ENCODE measurements at places on chromosomes 16 and 17.

DNA sequence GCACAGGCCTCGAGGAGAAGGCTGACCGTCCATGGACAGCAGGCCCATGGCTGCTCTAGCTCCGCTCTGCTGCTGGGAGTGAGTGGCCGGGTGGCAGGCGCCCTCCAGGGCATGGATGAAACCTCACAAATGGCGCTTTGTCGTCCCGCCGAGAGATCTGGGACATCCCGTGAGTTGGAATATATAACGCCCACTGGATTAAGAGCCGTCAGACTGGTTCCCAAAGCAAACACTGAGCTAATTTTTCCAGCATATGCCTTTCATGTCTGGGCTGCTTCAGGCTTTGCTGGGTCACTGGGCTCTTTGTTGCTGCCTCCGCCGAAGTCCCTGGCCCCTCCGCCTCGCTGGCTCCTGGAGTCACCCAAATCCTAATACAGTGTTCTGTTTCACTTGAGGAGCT lies 266.3 kb downstream of the FOXL1 start:
- DNase-seq: no peak

GRCh38 chr16:51048544-51048943 lies 102.5 kb downstream of the SALL1 start:
- no peak for DNase-seq

DNA sequence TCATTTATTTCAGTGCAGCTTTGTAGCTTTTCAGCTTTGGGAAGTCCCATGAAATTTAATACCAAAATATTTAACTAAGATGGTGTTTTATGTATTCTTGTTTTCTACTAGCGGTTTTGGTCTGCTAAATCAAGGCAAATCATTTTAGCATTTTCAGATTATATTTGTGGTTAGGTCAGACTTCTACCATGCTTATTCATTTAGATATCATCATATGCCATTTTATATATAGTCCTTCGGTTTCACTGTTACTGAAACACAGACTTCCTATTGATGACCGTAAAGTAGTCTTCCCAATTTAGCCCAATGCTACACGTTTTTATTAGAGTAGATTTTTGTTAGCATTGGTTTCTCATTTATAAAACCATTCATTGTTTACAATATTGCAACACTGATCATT lies 5.5 kb downstream of the DYNLRB2 start:
- no peak for DNase-seq

- no peak for DNase-seq
These were observed 5.7 kb upstream of the NME1 start for GRCh38 chr17:51147650-51148049.

DNA sequence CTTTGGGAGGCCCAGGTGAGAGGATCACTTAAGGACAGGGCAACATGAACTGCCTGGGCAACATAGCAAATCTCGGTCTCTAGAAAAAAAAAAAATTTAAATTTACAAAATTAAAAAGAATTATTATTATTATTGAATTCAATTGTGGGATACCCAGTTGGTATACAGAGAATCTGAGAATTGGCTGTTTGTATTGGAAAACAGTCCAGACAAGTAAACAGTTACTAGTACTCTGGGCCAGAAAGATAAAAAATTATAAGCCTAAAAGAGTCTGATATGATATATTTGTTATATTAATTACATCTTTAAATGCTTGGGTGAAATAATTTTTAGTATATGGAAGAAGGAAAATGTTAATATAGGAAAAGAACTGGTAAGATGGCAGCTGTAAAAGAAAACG lies 15.0 kb downstream of the CCDC47 start:
- DNase-seq: no peak

DNA sequence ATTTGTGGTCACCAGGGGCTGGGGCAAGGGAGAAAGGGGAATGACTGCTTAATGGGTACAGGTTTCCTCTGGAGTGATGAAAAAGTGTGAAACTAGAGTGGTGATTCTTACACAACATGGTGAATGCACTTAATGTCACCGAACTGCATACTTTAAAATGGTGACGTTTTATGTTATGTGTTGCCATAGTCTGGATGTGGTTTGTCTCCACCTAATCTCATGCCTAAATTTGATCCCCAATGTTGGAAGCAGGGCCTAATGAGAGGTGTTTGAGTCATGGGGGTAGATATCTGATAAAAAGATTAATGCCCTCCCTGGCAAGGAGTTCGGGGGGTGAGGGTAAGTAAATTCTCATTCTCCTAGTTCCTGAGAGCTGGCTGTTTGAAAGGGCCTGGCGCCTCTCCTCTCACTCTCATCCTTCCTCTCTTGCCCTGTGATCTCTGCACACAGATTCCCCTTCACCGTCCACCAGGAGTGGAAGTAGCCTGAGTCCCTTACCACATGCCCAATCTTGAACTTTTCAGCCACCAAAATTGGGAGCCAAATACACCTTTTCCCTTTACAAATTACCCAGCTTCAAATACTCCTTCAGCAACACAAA lies 15.3 kb downstream of the XPO6 start:
- DNase-seq: no peak

DNA sequence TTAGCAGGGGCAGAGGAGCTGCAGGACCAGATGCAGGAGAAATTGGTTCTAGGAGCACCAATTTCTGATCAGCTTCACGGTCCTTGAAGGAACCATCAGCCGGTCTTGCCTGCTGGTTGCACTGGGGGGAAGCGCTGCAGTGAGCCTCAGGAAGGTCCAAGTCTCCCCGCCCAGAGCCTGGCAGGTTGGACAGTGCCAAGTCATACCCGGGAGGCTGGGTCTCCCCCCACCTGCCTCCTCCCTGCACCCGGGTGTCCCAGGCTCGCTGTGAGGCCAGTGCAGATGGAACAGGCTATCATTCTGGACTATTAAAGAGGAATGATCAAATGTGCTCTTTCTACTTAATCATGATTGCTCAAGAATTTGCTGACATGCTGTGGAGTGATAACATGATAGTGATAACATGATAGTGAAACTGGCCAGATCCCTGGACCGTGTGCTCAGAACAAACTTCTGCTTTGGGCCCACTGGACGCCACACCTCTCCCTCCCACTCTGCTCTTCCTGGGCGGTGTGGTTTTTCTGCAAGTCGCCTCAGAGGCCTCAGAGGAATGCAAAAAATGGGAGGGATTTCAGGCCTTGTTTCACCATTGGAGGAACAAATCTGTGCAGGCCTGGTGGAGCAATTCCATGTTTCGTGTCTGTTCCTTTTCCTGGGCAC lies 236.0 kb downstream of the IRF8 start:
- no peak for DNase-seq

- no peak for DNase-seq
These were observed 65.1 kb upstream of the HAS3 start for GRCh38 chr16:69040144-69040909.

DNA sequence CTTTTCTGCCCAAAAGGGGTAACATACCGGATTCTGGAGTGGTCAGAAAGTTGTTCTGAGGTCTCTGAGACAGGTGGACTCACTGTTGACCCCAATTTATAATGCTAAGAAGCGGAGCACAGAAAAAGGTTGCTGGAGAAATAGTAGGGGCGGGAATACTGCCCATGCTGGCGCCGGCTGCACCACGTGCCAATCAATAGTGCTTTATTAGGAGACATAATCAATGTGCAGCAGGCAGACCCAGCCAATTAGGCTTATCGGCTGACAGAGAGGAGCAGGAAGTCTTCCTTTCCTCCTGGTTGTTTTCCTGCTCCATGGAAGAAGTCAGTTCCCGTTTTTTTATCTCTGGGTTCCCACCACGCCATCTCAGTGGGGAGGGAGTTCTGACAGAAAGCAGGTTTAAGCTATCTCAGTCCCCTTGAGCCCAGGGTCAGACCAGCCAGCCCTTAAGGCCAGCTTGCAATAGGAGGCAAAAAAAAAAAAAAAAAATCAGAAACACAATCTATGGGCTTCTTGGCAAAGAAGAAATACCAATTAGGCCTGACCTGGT lies 68.2 kb upstream of the IRX6 start:
- no peak for DNase-seq

DNA sequence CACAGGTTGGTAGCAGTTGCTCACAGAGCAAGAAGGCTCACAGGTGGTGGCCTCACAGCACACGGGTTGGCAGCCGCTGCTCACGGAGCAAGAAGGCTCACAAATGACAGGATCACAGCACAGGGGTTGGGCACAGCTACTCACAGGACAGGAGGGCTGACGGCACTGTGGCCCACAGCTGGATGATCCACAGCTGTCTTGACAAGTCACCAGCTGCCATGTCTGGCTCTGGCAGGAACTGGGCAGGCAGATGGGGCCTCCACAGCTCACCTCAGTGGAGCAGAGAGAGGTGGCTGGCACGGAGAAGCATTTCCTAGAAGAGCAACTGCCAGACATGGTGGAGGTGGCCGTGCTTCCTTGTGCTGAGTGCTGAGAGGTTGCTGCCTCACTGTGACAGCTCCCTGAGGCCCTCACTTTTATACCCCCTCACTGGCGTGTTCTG lies at the start of gene KRTAP16-1:
KRTAP16-1 (minus strand) TSS at position 392 of the 442 bp plus-strand sequence; CDS start at position 336, 56 bp downstream.
- DNase-seq: no peak

- DNase-seq: no peak
These were observed 5.1 kb downstream of the PNPO start for GRCh38 chr17:47946516-47946915.

GRCh38 chr16:56360117-56361008 lies 65.0 kb downstream of the AMFR start:
- no peak for DNase-seq

DNA sequence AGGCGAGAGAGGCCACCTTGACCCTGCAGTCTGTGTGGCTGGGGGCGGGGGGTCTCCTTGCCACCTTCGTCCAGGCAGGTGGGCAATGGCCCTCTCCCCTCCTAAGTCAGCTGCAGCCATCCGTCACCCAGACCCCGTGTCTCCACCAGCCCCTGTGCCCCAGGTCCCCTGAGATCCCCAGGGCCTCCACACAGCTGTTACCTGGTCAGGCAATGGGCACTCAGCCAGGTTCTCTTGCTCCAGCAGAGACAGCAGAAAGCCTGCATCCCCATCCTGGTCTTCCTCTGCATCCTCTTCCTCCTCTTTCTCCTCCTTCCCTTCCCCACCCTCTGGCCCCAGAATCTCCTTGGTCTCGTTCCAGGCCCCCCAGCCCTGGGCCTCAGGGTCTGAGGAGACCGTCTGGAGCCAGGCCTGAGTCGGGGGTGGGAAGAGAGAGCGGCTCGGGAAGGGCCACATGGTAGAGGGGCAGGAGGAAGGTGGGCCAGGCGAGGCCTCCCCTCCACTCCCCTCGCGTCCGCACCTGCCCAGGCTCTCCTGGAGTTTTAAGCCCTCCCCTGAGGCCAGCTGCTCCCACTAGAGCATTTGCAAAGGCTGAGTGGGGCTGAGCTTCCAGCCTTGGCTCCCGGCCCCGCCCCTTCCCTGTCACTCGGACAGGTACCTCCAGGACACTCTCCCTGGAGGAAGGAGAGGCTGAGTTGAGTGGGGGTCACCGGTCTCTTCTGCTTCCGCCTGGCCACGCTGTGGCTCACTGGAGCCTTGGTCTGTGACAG lies at the start of gene PABPN1L:
PABPN1L (minus strand) TSS at position 510 of the 770 bp plus-strand sequence; CDS start at position 456, 54 bp downstream.
- DNase-seq: no peak

GRCh38 chr16:24996301-24996700 lies 18.9 kb downstream of the ARHGAP17 start:
- no peak for DNase-seq

- DNase-seq: no peak
These were observed 43.0 kb downstream of the OR1D5 start for GRCh38 chr17:3020381-3020780.

GRCh38 chr16:24972608-24973220 lies 42.5 kb downstream of the ARHGAP17 start:
- no peak for DNase-seq

- no peak for DNase-seq
These were observed 3.1 kb downstream of the PLEKHG4 start for GRCh38 chr16:67282447-67282805.

DNA sequence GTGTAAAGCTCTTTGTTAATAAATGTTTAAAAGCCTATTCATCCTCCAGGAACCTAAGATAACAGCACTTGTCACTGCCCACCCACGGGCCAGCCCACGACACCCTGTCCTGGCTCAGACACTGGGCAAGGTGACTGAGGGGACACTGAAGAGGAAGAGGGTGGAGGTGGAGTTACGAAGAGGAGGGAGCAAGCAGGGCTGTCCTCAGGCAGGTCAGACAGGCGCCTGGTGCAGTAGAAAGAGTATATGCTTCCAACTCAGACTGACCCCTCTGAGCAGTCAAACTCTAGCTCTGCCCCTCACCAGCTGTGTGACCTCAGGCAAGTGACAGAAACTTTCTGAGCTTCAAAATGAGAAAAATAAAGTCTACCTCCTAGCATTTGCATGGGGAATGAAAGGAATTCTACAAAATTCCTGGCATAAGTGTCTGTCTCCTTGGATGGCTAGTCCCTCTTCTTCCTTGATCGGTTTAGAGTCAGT lies 22.8 kb downstream of the TEX2 start:
- DNase-seq: no peak

DNA sequence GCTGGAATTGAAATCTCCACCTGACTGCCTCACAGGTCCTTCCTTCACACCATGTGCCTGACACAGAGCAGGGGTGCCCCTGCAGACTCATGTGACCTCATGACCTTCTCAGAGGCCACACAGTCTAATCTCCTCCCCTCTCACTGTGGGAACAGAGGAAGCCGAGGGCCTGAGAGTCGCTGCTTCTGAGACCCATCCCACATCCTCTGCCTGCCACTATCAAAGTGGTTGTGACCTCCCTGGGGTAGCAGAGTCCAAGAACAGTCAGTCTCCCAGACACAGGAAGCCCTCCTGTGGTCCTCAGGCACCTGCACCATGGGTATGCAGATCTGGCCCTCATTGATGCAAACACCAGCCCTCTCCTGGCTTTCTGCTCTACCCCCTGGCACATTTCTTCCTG lies 78.5 kb downstream of the RAB11FIP4 start:
- DNase-seq: no peak

GRCh38 chr17:19533718-19534561 lies at the start of gene SLC47A1:
SLC47A1 (plus strand) TSS chr17:19533854; CDS start chr17:19533940, 86 bp downstream.
- no peak for DNase-seq

- no peak for DNase-seq
These were observed 67.6 kb upstream of the ANKFN1 start for GRCh38 chr17:56085576-56086267.

All from suprapubic skin (tissue), 4 donors.